ENCODE measurements at places on chromosomes 16 and 17.

DNA sequence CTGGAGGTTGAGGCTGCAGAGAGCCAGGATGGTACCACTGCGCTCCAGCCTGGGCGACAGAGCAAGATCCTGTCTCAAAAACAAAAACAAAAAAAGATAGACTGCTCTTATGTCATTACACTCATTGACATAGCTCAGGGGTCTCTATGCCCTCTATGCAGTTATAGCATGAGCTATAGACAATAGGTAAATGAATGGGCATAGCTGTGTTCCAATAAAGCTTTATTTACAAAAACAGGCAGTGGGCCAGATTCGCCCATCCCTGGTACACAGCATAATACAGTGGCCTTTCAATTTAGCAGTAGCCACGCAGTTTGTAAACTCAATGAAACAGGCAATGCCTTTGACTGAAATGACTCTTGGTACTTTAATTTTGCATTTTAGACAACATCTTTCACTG, 51.5 kb downstream of the XYLT1 start:
- DNase-seq = no peak

- DNase-seq = no peak
Measured at GRCh38 chr17:4540224-4540651, 14.9 kb downstream of the MYBBP1A start.

GRCh38 chr17:47323382-47324223, at the start of gene EFCAB13:
Gene EFCAB13, plus strand, starts transcription at chr17:47323955. Its CDS starts 4,399 bp downstream, at chr17:47328354.
- DNase-seq = peak; percentile 68

- no peak for DNase-seq
Measured at GRCh38 chr17:2852729-2853282, 56.6 kb downstream of the RAP1GAP2 start.

DNA sequence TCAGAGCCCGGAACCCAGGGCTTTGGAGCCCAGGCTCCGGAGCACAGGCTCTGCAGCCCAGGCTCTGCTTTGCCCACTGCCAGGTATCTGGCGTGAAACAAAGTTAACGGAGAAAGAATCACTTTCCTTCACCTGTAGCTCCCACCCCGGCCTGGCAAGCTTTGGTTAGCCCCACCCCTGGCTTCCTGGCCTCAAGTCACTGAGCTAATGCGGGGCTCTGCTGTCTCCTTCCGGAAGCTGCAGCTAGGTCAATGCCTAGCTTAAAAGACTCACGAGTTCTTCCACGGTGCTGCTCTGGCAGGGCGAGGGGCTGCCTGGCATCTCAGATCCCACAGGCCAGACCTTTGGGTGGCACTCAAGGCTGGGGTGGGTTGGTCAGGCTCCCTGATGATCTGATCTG, 21.1 kb upstream of the SPPL2C start:
- no peak for DNase-seq

GRCh38 chr16:53626811-53627210, 76.8 kb downstream of the RPGRIP1L start:
- no peak for DNase-seq

DNA sequence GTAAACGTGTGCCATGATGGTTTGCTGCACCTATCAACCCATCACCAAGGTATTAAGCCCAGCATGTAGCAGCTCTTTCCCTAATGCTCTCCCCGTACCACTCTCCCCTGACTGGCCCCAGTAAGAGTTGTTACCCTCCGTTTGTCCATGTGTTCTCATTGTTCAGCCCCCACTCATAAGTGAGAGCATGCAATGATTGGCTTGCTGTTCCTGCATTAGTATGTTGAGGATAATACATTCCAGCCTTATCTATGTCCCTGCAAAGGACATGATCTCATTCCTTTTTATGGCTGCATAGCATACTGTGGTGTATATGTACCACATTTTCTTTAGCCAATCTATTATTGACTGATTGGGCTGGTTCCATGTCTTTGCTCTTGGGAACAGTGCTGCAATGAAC, 1294.9 kb upstream of the CDH8 start:
- DNase-seq = no peak

GRCh38 chr17:66548659-66549310, 246.4 kb downstream of the PRKCA start:
- no peak for DNase-seq

- no peak for DNase-seq
Measured at GRCh38 chr16:12900156-12900555, 1.2 kb upstream of the SHISA9 start.

DNA sequence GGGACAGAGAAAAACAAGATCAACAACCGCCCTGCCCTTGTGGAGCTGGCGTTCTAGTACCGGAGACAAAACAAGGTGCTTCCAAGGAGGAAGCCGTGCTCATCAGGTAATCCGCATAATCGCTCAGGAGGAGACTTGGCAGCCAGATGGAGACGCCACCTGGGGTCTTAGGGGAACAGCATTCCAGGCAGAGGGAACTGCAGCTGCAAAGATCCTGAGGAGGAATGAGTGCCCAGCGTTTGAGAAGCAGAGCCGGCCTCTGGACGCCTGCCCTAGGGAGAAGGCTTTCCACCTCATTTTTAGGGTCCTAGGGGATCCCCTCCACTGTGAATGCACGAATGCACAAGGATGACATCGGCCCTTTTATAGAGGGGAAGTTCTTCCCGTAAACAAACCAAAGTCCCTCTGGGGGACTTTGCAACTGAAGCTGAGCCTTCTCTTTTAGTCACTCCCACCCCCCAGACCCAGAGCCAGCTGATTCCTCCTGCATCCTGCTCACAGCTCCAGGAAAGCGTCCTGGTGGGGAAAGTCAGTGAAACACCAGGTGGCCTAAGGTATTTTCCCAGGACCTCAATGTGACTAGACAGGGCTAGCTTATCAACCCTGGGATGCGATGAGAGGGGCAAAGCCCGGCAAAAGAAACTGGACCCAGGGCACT, 13.2 kb upstream of the MPRIP start:
- no peak for DNase-seq

DNA sequence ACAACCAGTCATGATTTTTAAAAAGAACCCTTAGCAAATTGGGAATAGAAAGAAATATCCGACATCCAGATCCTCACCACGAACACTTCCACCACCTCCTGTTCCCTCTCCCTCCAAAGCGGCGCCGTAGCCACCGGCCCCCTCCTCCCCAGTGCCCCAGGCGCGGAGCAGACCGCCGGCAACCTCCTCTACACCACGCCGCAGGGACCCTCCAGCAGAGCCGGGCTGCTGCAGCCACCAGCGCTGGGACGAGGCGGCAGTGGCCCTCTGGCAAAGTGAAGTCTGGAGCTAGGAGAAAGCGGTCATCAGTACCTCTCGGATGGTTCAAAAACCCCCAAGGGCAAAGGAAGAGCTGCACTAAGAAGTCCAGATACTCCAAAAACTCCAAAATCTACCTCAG, 41.4 kb upstream of the SLFN13 start:
- DNase-seq = no peak

DNA sequence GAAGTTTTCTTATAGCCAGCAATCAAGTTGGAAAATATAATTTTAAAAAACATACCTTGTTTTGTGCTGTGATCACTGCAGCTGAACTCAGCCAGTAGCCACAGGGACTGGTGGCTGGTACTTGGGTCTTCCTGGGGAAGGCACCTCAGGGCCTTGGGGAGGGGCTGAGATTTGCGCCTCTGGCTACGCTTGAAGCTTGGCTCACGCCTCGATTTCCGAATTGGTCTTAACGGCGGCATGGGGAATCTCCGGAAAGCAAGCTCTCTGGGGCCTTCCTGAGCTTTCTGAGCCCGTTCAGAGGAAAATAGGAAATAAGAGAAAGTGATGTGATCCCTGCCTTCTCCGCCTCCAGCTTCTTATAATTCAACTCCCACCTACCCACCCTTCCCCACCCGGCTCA, 11.3 kb upstream of the USP7 start:
- DNase-seq = no peak
